ENCODE measurements at places on chromosomes 3 and 15.

DNA sequence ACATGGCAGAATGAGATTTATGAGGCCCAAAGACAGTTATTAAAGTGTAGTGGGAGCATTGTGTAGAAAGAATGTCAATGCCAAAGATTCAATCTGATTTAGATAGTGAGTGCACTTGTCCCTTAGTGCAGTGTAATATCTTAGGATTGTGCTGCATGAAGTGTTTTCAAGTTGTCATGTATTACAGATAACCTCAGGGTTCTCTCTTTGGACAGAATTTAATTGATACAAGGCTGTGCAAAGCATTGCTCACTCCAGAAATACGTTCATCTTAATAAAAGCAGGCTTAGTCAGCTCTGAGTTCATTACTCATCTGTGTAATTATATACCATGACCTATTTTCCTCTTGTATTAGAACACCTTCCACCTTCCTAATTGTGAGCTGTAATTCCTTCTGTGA lies 16.0 kb upstream of the GPR171 start:
- no peak for DNase-seq

DNA sequence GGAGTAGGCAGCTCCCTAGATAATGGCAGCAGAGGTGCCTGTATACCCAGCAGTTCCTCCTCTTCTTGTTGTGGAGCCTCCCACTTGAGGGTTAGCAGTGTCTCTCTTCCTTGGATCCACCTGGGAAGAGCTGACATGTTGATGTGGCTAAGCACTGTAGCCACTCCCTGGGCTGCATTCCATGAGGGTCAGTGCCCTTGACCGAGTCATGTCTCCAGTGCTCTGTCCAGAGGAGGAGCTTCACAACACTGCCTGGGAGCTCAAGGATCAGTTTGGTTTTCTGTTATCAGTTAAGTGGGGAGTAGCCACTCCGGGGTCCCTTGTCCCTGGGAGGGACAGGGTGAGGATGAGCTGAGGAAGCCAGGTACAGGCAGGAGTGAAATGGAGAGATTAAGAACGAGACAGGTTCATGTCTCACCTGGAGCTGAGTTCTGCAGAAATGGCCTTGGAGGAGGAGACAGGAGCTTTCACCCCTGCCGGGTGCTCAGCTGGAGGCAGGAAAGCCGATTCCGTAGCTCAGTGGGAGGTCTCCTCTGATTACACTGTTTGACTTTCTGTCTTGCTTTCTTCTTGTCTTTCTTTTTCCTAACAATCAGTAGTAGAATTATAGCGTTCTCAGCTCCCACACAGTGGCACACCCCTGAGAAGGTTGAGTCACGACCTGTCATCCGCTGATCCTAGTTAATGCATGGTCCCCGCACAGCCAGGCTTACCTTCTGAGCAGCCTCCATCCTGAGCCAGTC lies 57.9 kb upstream of the SEC22A start:
- DNase-seq = peak; percentile 64

- peak; percentile 56 for DNase-seq
These were observed 1.5 kb downstream of the TPRA1 start for GRCh38 chr3:127588806-127589577.

DNA sequence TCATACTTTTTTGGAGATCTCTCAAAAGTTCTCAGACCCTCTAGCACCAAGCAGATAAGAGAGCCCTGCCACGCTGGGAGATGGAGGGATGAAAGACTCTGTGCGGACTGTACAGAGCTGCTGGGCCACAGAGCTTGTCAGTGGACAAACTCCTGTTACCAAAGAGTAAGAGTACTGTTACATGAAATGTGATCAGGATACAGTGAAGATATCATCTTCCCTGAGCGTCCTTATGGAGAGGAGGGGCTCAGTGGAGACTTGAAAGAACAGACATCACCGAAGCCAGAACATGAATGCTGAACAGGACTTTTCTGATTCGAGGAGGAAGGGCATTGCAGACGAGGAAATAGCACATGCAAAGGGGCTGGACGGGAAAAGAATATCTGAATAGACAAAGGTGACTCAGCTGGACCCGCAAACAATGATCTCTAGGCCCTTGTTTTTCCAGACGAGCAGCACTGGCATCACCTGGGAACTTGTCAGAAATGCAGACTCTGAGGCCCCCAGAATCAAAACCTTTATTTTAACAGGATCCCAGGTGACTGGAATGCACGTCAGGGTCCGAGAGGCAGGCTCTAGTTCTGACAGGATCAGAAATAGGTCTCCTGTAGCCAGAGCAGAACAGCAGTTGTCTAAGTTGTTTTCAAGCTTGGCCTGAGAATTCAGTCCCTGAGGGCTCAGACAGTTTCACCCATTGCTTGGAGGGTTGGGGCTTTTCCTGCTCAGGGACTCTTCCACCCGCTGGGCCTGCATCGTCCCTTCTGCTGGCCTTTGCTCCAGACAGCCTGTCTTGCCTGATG lies 277.9 kb downstream of the RPLP1 start:
- DNase-seq = no peak

GRCh38 chr3:152976239-152976638 lies 141.3 kb downstream of the P2RY1 start:
- DNase-seq = no peak

GRCh38 chr15:79418693-79419279 lies 13.3 kb upstream of the MINAR1 start:
- no peak for DNase-seq

- no peak for DNase-seq
These were observed 37.6 kb downstream of the ABTB1 start for GRCh38 chr3:127710155-127710941.

- DNase-seq = no peak
These were observed 87.0 kb upstream of the LMOD3 start for GRCh38 chr3:69209413-69209812.

DNA sequence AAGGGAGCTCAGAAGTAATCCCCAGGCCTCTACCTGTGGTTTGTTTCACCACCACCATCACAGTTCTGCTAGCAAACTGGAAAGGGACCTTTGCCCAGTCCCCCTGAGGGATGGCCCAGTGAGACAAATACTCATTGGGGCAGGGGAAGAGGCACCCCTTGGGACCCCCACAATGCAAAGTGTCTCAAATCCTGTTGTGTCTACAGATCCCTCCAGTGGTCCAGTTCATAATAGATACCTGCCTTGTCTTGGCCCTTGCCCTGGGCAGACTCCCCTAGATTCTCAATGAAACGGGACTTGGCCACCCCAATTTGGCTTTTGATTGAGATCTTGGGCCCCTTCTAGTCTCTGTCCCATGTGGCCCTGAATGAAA lies 43.8 kb upstream of the RAB6B start:
- DNase-seq = no peak

All from H54 (cell line).